ENCODE measurements at places on chromosomes 16 and 17.

DNA sequence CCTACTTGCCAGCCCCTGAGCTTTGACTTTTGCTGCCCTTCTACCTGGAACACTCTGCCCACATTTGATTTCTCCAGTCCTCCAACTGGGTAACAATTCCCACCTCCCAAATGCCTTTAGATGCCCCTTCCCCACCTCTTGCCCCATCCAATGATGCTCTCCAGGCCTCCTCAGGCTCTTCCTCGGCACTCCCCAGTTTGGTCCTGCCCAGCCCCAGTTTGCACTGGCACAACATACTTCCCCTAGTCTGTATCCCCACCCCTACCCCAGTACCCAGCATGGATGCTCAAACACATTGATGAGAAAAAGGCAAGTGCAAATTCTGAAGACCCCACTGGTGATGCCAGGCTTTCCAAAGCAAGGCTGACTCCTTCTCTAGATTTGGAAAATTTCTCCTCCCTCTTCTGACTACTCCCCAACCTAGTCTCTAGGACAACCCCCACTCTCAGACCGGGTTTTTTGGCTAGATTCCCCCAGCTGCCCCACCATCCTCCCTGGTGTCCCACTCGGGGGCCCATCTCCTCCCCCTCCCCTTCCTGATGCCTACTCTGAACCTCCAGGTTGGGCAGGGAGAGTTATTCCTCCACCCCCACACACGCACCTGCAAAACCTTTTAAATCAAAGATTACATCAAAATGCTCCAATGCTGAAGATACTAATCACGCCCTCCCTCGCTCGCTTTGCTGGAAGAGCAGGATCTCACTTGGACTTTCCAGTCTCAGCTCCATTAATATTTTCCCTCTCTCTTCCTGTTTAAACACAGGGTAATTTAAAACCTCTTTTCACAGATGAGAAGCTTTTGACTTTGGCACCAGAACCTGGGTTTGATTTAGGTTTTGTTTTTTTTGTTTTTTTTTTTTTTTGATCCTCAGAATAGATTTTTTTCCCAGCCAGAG, 94.9 kb downstream of the TMEM132E start:
- DNase-seq, result no peak

DNA sequence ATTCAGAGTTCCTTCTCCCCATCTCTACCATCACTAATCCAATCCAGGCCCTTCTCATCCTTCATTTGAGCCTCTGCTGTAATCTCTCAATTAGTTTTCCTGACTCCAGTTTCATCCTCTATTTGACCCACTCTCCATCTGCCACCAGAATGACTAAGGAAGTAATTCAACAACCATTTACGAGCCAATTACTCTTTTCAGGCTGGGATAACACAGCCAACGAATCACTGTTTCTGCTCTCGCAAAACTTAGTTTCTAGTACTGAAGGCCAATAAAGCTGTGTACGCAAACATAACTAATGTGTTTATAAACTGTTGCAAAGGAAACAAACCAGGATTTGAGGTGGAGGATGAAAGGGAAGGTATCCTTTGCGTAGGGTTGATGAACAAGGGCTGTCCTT, 53.7 kb downstream of the MAP2K6 start:
- DNase-seq, result no peak

- DNase-seq, result no peak
Measured at GRCh38 chr17:15453782-15454181, 13.6 kb downstream of the CDRT4 start.

- DNase-seq, result peak; percentile 97
Measured at GRCh38 chr16:68448360-68448970, at the start of gene SMPD3. Gene SMPD3, minus strand, starts transcription at chr16:68448508. Its CDS starts 76,327 bp downstream, at chr16:68372181.

DNA sequence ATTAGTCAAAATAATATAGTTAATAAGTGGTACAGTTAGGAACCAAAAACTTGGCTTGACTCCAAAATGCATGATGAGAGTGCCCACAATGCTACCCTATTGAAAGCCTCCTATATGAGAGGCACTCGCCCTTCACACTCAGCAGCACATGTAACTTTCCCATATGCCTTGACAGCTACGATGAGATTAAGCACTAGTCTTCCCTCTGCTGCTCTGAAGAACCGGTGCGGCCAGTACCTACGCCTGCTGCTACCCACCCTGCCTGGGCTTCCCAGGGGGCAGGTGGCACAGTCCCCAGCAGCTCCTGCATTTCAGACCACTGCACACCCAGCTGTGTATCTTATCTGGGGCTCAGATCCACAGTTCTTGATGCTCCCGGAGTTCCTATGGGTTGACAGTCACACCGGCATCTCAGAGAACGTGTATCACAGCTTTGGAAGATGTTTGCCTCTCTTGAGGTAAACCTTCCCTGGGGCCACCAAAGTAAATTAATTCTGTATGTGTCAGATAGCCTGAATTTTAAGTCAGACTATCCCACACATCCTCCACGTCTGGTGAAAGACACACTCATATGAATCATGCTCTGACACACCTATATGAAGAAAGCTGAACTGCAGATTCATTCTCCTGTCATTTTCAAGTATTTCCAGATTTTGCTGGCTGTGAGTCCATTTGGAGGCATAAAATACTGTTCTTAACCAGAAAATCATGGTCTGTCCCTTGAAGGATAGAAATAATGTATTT, 77.8 kb downstream of the MYH10 start:
- DNase-seq, result peak; percentile 16

GRCh38 chr16:89600427-89600826, 13.0 kb upstream of the DPEP1 start:
- no peak for DNase-seq

- peak; percentile 71 for DNase-seq
Measured at GRCh38 chr16:76535-77272, 1.3 kb upstream of the MPG start.

DNA sequence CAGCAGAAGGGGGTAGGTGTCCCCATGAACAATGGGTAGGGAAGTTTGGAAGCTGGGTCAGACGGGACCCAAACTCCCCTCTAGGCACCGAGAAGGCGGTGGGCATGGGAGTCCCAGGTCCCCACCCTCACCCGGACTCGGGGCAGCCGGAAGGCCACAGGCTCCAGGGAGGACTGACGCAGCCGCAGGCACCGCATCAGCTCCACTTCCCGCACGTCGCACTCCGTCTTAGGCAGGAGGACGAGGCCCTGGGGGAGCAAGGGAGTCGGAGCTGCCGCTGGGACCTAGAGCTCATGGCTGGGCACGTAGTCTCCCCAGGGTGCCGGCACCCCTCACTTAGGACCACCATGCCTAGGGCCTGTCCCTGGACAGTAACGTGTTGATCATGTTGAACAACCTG, 7.1 kb upstream of the PAM16 start:
- no peak for DNase-seq

DNA sequence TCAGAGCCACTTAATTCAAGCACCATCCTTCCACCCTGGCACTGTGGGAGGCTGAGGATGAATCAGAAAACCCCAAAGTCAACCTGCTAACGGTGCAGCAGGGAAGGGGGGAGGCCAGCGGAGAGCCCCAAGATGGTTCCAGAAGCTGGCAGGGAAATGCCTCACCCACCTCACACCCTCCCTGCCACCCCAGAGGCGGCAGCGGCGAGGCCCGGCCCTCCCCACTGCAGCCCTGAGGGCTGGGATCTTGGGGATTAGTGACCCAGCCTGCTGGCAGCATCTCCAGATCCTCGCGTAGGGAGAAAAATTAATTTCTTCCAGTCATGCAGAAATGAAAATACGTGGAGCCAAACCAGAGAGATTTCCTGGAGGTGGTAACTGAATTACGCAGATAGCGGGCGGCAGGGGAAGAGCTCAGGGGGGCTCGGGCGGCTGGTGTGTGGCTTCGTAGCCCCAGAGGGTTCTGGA, 38.2 kb downstream of the CBFA2T3 start:
- no peak for DNase-seq

- DNase-seq, result no peak
Measured at GRCh38 chr16:76389126-76389525, 111.9 kb downstream of the CNTNAP4 start.

GRCh38 chr16:12231666-12232065, 255.1 kb downstream of the SNX29 start:
- peak; percentile 69 for DNase-seq

- no peak for DNase-seq
Measured at GRCh38 chr17:53191878-53192277, 630.8 kb upstream of the KIF2B start.

DNA sequence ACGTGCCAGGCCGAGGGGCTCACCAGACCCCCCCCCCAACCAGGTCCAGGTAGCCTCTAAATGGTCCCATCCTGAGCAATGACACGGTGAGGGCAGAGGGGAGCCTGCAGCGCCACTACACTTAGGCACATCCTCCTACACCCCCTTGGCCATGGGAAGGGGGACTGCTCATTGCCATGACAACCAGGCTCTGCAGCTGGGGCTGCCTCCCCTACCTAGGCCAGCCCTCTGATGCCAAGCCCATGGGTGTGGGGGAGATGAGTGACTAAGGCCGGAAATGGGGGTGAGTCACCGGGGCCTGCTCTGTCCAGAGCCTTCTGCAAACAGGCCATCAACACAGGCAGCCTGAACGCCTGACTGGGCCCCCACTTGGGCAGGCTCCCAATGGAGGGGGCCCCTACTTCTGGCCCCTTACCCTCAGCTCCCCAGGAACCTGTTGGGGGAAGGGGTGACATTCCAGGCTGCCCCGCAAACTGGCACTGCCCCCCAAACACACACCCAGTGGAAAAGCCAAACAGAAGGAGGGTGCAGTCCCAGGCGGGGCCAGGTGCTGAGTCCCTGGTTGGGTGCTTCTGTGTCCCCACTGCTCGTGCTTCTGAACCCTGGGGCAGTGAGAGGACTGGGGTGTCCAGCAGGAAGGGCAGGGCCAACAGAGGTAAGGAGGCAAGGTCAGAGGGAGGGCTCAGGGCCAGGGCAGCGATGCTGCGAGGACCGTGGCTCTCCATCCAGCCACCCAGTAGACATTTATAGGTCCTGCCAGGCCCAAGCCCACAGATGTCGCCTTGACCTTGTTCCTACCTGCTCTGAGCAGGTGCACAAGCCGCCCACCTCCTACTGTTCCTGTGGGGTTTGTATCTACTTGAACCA, 8.2 kb downstream of the PLCD3 start:
- peak; percentile 74 for DNase-seq

DNA sequence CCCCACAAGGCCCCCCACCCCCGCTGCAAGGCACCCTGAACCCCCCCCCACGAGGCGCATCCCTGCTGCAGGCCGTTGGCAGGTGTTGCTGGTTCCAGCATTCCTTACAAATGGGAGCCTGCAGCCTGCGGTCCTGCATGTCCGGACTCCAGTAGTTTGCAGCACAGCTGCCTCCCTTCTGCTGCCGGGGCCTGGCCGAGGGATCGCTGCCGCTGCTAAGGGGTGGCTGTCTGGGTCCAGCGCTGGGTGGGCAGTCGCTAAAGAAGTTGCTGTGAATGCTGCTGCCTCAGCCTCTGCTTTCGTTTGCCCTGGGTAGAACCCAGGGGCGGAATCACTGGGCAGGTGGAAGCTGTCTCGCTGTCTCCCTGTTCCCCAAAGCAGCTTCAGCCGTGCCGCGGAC, 11.8 kb downstream of the UTS2R start:
- DNase-seq, result no peak

GRCh38 chr17:42677921-42678781, 1.4 kb upstream of the PLEKHH3 start:
- DNase-seq, result peak; percentile 65

DNA sequence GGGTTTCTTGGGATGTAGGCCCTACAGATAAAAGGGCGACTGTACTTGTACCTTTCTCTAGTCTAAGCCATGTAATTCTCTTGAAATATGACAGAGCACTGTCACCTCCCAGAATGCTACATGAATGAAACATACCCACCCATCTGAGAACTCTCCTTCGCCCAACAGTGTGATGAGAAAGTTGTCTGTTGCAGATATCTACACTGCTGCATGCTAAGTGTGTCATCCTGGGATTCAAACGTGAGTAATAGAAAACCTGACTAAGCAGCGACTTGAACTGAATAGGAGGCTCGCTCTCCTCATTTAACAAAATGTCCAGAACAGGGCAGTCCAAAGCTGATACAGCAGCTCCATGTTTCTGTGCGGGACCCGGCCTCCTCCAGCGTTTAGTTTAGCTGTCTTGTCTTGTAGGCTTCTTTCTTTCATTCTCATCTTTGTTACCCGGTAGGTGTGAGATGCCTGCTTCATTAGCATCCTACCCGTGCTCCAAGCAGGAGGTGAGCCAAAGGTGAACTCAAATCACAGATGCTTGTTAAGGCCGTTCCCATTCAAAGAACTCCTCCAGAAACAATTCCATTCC, 211.9 kb downstream of the PRKCA start:
- DNase-seq, result no peak

- DNase-seq, result no peak
Measured at GRCh38 chr16:52708476-52708875, 161.5 kb upstream of the TOX3 start.

DNA sequence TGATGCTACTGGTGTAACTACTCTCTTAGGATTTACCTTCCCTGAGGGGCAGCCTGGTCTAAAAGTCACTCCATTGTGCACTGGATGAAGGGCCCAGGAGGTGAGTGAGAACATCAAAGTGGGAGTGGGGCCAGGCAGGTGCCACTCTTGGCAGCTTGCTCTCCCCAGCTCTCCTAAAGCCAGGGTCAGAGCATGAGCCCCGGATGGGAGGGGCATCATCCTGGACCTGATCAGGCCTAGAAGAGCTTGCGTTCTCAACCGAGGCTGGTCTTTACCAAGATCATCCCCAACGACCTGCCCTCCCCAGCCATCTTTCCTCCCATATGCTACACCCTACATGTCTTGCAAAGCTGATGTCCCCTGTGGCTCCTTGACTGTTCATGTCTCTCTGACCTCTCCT, 87.1 kb downstream of the AIPL1 start:
- DNase-seq, result no peak

DNA sequence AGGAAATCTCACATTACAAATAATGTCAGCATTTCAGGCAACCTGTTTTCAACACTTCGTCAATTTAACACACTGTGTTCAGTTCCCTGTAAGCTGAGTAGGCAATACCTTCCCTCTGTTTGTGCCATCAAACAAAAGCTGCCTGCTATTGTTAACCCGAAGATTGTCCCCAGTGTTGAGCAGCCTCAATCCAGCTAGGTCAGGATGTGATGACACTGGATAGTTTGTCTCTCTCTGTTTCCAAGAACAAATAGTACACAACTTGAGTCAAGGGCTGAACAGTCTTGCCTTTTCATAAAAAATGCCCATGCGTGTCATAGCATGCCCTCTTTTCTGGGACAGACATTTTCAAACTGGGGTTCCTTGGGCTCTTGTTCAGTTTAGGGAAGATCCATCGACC, 36.4 kb downstream of the HSD17B2 start:
- no peak for DNase-seq

GRCh38 chr17:50173335-50173941, 7.6 kb downstream of the SGCA start:
- DNase-seq, result peak; percentile 87

- DNase-seq, result no peak
Measured at GRCh38 chr17:63775420-63775819, 1.4 kb downstream of the DDX42 start.

- DNase-seq, result no peak
Measured at GRCh38 chr16:75070012-75070841, 46.4 kb downstream of the LDHD start.

DNA sequence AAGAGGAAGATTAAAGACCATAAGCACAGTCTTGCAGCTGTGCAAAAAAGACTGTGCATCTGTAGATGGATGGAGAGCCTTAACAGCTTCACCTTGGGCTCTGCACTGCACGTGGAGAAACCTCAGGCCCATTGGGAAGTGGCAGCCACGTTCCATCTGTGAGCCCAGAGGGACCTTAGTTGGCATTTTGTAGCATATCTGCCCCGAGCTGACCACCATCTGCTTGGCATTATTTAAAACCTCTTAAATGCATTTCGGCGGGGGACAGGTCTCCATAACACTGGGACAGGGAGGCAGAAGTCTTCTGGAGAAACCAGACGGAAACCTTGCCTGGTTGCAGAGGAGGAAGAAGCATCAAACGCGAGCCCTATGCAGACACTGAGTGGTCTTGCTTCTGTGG, 345.6 kb downstream of the CPPED1 start:
- DNase-seq, result no peak

- no peak for DNase-seq
Measured at GRCh38 chr16:11198828-11199227, 57.2 kb downstream of the SOCS1 start.
